ENCODE measurements at places on chromosomes 16 and 17.

GRCh38 chr16:15856901-15857698 lies at the start of gene MYH11:
MYH11 (minus strand) TSS chr16:15857028; CDS start chr16:15838252, 18,776 bp downstream.
- no peak for DNase-seq

- peak; percentile 57 for DNase-seq
Observed at GRCh38 chr16:77584205-77584859, 138.0 kb upstream of the NUDT7 start.

- no peak for DNase-seq
Observed at GRCh38 chr16:73204359-73205152, 156.6 kb upstream of the ZFHX3 start.

- DNase-seq, result no peak
Observed at GRCh38 chr16:85112364-85112763, at the start of gene CIBAR2. CIBAR2 (minus strand) TSS chr16:85112472; CDS start chr16:85112352, 120 bp downstream.

DNA sequence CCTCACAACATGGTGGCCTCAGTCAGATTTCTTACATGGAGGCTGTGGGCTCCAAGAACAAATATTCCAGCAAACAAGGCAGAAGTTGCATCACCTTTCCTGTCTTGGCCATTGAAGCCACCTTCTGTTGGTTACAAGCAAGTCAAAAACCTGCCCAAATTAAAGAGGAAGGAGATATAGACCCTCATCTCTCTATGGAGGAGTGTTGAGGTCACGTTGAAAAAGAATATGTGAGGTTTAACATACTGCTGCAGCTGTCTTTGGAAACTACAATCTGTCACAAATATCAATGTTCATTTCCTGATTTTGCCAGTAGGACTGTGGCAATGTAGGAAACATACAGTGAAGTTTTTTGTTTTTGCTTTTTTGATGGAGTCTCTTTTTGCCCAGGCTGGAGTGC lies 211.4 kb downstream of the COPRS start:
- DNase-seq, result no peak

All from K562 (cell line).